Aorta (tissue), 5 donors: ENCODE measurements at places on chromosomes 12 and 14. TPM values are rescaled to one million over a fixed set of nuclear protein-coding genes. Genes with fewer than 3 reads are reported as not detected.

Gene FAM181A
- not detected for total RNA-seq

DNA sequence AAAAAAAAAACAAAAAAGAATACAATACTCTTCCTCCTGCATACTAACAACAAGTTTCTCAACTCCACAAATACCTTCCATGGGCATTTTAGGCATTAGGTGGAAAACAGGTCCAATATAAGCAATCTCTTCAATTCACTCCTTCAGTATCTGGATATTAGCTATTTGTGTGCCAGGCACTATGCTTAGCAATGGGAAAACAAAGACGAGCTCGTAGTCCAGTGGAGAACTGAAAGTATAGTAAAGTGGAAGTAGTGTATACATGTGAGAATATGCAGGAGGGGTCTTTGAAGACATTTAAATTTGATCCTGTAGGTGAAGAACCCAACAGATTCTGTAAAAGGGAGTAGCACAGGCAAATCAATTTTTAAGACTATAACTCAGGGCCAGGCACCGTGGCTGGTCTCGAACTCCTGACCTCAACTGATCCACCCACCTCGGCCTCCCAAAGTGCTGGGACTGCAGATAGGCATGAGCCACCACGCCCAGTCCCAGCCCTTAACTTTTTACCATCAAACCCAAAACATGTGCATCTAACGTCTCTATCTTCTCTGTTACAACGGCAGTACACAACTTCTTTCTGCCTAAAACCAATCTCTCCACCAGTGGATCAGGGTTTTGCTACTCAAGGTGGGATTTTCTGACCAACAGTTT, 10.6 kb downstream of the HECTD1 start:
- no peak for DNase-seq

- DNase-seq = no peak
These were observed 13.1 kb upstream of the KLRC1 start for GRCh38 chr12:10466311-10466710.

GRCh38 chr14:69615121-69615495, 3.7 kb downstream of the SUSD6 start:
- no peak for DNase-seq

GRCh38 chr12:2979806-2980205, 20.6 kb downstream of the TEAD4 start:
- no peak for DNase-seq

- no peak for DNase-seq
These were observed 51.2 kb downstream of the TESPA1 start for GRCh38 chr12:54933376-54933775.

DNA sequence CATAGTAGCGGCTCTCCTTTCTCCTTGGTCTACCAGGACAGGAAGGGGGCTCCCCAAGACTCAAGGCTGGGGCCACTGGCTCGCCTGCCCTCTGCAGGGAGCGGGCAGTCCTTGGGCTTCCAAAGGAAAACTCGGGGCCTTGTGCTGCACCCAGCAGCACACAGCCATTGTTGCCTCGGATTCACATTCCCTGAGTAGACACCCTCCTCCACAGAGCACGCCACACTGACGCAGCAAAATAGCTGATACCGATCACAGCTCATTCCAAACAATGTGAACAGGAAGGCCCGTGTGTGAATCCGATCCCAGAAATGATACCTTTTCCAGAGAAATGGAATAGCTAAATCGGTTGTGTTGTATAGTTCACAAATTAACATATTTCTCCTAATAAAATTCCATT, 65.1 kb upstream of the DYNC1H1 start:
- DNase-seq = no peak

GRCh38 chr12:15707516-15708199, 81.5 kb downstream of the EPS8 start:
- DNase-seq = no peak

GRCh38 chr12:73531752-73532151, 1005.9 kb upstream of the ATXN7L3B start:
- DNase-seq = no peak
